ENCODE measurements at places on chromosomes 5 and 9.

GRCh38 chr9:88993327-88993726, 2.1 kb downstream of the S1PR3 start:
- DNase-seq = no peak

DNA sequence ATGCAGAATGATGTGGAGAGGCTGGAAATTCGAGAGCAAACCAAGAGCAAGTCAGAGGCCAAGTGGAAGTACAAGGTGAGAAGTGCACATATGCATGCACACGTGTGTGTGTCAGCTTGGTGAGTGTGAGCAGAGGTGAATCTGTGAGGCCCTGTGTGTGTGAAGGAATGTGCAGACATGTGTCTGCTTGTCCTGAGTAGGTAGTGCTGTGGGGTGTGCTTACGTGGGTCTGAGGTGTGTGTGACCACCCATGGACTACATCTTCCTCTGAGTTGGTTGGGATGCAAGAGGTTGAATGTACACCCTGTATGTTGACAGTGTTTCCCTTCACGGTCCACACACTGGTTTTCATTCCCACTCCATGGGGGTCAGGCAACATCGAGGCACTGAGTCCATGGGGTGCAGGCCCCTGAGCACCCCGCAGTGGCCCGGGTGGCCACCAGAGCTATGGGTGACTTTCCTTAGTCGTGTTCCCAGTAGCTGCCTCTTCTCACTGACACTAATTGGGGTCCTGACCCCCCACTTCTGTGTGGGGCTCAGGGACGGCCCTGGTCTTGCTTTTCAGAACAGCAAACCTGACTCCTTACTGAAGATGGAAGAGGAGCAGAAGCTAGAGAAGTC, 86.7 kb downstream of the PHF2 start:
- DNase-seq = no peak

GRCh38 chr9:110041452-110041851, 166.5 kb downstream of the C9orf152 start:
- no peak for DNase-seq

DNA sequence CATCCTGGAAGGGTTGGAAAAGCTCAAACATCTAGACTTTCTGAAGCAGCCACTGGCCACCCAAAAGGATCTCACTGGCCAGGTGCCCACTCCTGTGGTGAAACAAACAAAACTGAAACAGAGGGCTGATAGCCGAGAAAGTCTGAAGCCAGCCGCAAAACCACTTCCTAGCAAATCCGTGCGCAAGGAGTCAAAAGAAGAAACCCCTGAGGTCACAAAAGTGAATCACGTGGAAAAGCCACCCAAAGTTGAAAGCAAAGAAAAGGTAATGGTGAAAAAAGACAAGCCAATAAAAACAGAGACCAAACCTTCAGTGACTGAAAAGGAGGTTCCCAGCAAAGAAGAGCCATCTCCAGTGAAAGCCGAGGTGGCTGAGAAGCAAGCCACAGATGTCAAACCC, 87.6 kb downstream of the MAP1B start:
- no peak for DNase-seq

GRCh38 chr5:37554938-37555337, 175.8 kb downstream of the WDR70 start:
- DNase-seq = no peak

- DNase-seq = no peak
Measured at GRCh38 chr5:159309689-159310433, 20.4 kb downstream of the IL12B start.
